ENCODE measurements at places on chromosomes 11 and 22.

- no peak for DNase-seq
Observed at GRCh38 chr22:19824926-19825339, 29.7 kb downstream of the GNB1L start.

- no peak for DNase-seq
Observed at GRCh38 chr11:41020259-41020658, 439.2 kb downstream of the LRRC4C start.

- no peak for DNase-seq
Observed at GRCh38 chr11:68022531-68022930, 8.0 kb upstream of the NDUFS8 start.

GRCh38 chr11:59222464-59223060 is 9.8 kb upstream of the MPEG1 start:
- no peak for DNase-seq

- DNase-seq, result no peak
Observed at GRCh38 chr11:114131461-114131864, 72.0 kb downstream of the ZBTB16 start.

All from NCI-H345 (cell line).